NCI-H2081 treated with DMSO at 0.1 percent for 48 hours (cell line): ENCODE measurements at places on chromosomes 6 and 20.

DNA sequence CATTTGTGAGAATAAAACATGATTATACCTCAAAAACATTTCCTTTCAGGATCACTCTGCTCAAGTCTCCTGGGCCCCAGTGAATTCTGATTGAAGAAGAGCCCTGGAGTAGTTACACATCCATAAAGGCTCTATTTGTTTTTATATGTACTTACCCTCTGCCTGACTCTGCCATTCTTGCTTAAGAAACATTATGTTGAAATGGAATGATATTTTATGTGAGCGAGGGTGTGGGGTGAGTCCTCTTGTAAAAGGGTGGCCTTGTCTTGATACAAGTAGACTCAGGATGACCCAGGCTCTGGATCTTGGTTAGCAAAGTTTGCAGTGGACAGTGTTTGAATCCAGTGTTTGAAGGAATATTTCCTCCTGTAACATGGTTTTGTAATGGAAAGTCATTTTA, 215.4 kb upstream of the PREP start:
- DNase-seq, result no peak

GRCh38 chr6:101126501-101126900, 245.4 kb upstream of the ASCC3 start:
- DNase-seq, result no peak

GRCh38 chr20:25669826-25670422, 26.7 kb downstream of the ZNF337 start:
- no peak for DNase-seq

GRCh38 chr20:38676576-38676975, 47.7 kb upstream of the SLC32A1 start:
- DNase-seq, result no peak
